Posterior vena cava (tissue), 2 donors: ENCODE measurements at places on chromosomes 1 and 21. TPM values are rescaled to one million over a fixed set of nuclear protein-coding genes. Genes with fewer than 3 reads are reported as not detected.

MYCL gene
- total RNA-seq = 0.51 TPM

C1orf56 gene
- total RNA-seq = 3.3 TPM

TARBP1 gene
- 13.8 TPM for total RNA-seq

LRRC42 gene
- 17.9 TPM for total RNA-seq

FAM151A gene
- not detected for total RNA-seq

PPM1J gene
- total RNA-seq = 3.0 TPM

LRRC71 gene
- total RNA-seq = not detected

C1QB gene
- total RNA-seq = 125 TPM

NEK2 gene
- total RNA-seq = not detected

GSTM1 gene
- total RNA-seq = not detected

PLA2G2F gene
- not detected for total RNA-seq

SLC22A15 gene
- 6.1 TPM for total RNA-seq

FMO1 gene
- total RNA-seq = 2.2 TPM

CRNN gene
- not detected for total RNA-seq

IVL gene
- not detected for total RNA-seq

VCAM1 gene
- total RNA-seq = 24.2 TPM

UBL4B gene
- total RNA-seq = 0.19 TPM

OR2T11 gene
- not detected for total RNA-seq

KRTAP19-4 gene
- not detected for total RNA-seq

OR2M2 gene
- total RNA-seq = not detected

RIMS3 gene
- 8.2 TPM for total RNA-seq

GNG12 gene
- 166 TPM for total RNA-seq

WLS gene
- 53.3 TPM for total RNA-seq

OR6K3 gene
- not detected for total RNA-seq

OR2T35 gene
- not detected for total RNA-seq
